ENCODE measurements at places on chromosomes 2 and 18. TPM values are rescaled to one million over a fixed set of nuclear protein-coding genes. Genes with fewer than 3 reads are reported as not detected.

DNAJC5G gene
- total RNA-seq = not detected

MLPH gene
- 8.2 TPM for total RNA-seq

CYP26B1 gene
- total RNA-seq = 0.51 TPM

ZSCAN30 gene
- total RNA-seq = 13.4 TPM

KRTCAP3 gene
- total RNA-seq = not detected

DSC3 gene
- total RNA-seq = under 0.01 TPM

CCDC74B gene
- total RNA-seq = 3.1 TPM

CHCHD5 gene
- 11.0 TPM for total RNA-seq

CFAP210 gene
- not detected for total RNA-seq

RAB17 gene
- total RNA-seq = 0.26 TPM

SLC9A4 gene
- total RNA-seq = not detected

ERBB4 gene
- total RNA-seq = 0.17 TPM

CFAP65 gene
- not detected for total RNA-seq

AQP12B gene
- not detected for total RNA-seq

SLC8A1 gene
- 109 TPM for total RNA-seq

Measured in fibroblast of lung (primary cell).